Stimulated activated CD4-positive, alpha-beta T cell treated with anti-CD3 and anti-CD28 coated beads, Interleukin-15, amount 100 ng/mL, for 1 hour (primary cell): ENCODE measurements at places on chromosomes 5 and 9.

- DNase-seq, result no peak
Observed at GRCh38 chr5:31106691-31107090, 86.8 kb upstream of the CDH6 start.

GRCh38 chr5:98784411-98784810 is 10.9 kb downstream of the RGMB start:
- DNase-seq, result no peak

GRCh38 chr5:87054821-87055220 is 212.9 kb upstream of the RASA1 start:
- no peak for DNase-seq

GRCh38 chr9:2785060-2785950 is 58.6 kb downstream of the PUM3 start:
- no peak for DNase-seq

DNA sequence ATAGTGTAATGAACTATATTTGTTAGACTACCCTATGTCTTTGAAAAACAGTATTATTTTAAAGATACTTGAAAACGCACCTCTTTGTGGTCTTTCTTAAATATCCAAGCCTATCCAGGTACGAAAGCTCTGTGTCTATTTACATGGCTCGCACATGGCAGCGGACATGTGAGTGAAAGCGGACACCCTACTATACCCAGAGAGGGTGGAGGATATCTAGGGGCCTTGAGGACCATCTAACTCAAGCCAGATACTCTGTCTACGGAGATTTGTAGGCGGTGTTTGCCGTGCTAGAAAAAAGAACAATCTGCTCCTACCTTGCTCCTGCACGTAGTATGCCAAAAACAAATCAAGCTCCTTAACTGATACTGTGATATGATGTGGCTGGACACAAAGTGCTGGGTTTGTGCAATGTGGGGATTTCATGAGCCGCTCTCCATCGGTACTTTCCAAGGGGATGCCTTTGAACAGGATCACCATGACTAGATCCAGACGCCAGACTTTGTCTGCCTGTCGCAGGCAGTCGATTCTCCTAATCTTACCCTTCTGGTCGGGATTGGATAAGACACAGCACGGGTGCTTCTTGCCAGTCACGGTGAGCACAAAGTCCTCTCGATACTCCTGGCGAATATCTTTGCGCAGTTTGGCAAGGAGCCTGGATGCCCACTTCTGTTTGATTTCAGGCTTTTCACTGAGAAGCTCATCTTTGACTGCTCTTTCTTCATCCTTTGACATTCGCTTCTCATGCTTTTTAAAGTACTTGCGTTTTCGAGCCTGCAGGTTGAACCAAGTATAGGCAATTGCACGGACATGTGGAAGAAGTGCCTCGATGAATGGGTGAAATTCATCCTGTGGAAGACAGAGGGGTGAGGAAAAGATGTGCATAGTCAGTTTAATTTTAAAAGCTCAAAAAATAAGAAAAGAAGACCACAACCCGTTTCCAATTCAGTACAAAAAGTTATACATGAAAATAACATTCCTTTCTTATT is 7.0 kb downstream of the NFIB start:
- no peak for DNase-seq

GRCh38 chr9:136981588-136982231 is 1.1 kb upstream of the LCNL1 start:
- no peak for DNase-seq

DNA sequence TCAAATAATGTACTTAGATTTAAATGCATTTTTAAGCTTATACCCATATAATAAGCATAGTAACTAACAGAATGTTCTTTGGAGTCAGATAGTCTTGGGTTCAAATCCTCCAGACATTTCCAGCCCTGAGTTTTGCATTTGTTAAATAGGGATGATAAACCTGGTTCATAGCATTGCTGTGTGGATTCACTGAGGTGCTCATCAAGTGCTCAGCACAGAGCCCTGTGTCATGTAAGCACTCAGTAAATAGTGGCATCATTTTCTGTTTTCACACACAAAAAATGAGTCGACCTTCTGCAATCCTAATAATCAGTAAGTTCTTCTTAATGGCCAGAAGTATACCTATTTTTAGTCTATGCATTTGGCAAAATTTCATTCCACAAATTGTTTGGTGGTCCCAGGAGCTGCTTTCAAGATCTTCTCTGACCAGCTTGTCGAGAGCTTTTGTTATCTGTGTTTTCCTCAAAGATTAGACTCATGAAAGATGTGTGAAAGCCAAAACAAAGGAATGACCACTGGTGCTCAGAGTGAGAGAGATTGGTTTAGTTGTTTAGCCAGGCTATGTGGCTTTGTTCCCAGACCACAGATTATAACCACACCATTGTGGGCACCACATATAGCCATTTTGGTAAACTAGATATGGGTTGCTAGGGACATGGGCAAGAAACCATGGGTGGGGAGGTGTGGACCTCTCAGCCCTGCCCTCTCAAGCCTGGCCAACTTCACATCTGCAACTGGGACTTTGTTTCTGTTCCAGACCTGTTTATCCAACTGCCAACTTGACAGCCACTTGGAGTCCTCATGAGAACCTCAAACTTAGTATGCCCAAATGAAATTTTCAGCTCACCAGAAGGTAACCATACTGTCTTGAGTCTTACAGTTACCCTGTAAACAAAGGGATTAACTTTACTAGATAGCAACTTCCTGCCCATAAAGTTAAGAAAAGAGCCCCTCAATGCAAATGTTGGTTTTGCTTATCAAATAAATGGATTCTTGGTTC is 45.0 kb downstream of the DOCK8 start:
- DNase-seq, result no peak
